HEK293T (cell line): ENCODE measurements at places on chromosomes 6 and 20.

GRCh38 chr20:40941133-40941610, 87.5 kb upstream of the TOP1 start:
- DNase-seq, result no peak

- DNase-seq, result no peak
Observed at GRCh38 chr6:116036075-116036773, 24.5 kb downstream of the FRK start.

- no peak for DNase-seq
Observed at GRCh38 chr6:47084610-47085009, 42.5 kb upstream of the ADGRF1 start.

DNA sequence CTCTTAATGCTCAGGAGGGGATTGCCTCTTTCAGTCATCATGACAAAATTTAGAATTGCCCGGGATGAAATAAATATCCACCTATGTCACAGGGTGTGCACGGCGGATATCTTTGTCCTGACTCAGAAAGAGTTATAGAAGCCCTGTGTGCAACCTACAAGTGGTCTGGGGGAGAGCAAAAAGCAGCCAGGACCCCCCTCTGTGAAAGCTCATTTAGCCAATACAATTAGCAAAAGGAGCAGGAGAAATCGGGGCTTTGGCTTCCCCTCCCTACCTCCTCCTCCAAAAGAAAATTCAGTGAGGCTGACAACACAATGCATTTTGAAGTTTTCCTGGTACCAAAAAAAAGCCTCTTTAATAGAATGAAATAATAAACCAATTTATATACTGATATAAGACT, 21.8 kb downstream of the FOXA2 start:
- DNase-seq, result no peak

DNA sequence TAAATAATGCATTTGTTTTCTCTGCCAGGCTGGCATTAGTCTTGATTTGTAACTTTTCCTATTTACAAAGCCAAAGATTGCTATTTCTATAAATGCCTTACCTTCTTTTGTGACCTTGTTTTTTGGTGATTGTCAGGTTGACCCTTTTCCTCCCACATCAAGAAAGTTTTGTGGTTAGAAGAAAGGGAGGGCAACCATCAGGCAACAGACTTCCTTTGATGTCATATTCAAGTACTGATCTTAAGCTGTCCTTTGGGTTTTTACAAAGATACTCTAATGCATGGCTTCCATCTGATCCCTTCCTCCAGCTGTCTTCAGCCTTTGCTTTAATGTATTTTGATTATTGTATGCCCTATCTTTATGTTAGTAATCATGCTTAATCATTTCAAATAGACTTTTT, 23.9 kb downstream of the RNF217 start:
- DNase-seq, result no peak

- DNase-seq, result no peak
Observed at GRCh38 chr6:136812174-136812573, 10.2 kb upstream of the PEX7 start.

DNA sequence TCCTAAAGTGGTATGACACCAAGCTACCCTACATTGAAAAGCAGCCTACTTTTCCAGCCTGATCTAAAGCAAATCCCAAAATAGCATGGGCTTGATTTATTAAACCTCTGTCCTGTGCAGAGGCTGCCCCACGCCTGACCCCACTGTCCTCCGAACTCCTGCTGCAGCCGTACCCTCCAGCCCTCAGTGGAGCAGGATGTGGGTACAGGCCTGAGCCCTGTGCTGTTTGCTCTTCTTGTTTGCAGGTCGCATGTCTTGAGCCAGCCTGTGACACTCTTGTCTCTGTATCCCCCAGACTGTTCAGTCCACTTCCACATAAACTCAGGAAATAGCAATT, 61.2 kb downstream of the RPP40 start:
- DNase-seq, result no peak

DNA sequence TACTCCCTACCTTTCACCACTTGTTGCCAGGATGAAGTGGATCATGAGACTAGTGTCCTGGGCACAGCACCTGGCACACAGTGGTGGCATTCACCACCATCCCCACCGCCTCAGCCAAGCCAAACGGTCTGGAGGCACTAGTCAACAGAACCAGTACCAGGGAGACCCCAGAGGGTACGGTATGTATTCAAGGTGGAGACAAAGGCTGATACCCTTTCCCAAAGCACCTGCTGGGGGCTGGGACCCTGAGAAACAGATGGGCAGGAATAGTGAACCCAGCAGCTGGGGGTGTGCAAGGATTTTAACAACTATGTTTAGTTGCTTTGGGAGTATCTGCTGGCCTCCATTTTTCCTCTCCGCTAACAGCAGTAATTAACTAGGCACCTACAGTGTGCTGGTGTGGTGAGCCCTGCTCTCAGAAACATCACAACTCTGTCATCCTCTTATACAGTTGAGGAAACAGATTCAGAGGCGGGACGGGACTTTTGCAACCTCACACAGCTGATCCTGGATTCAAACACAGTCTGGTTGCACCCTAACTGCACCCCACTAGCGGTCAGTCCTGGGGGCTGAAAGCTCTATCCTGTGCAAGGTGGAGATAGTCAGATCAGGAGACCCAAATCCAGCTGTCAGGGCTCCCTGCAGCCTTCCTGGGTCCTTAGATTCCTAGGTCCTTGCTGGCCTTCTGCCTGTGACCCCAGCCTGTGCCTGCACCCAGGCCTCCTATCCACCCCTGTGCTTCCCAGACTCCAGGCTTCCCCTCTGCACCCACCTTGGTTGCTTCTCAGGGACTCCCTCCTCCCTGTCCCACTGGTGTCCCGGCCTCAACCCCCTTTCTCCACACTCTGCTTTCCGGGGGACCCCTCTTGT, 1.2 kb downstream of the SNTA1 start:
- DNase-seq, result no peak

DNA sequence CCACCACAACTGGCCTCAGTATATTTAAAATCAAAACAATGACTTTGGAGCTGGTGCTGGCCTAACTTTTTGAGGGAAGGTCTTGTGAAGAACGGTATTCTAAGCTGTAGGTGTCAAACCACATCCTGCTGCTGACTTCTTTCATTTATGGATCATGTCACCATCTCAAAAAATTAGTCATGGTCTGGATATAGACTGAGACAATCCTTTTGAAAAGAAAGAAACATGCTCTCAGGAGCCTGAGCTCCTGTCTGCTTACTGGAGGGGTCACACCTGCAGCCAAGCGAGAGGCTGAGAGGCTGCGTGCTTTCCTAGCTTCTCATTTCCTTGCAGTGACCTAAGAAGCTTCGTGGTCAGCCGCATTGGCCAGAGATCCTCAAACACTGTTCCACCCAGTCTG, 55.2 kb downstream of the TIAM2 start:
- DNase-seq, result no peak

- DNase-seq, result peak; percentile 58
Observed at GRCh38 chr6:154548130-154548830, 37.8 kb upstream of the CNKSR3 start.

DNA sequence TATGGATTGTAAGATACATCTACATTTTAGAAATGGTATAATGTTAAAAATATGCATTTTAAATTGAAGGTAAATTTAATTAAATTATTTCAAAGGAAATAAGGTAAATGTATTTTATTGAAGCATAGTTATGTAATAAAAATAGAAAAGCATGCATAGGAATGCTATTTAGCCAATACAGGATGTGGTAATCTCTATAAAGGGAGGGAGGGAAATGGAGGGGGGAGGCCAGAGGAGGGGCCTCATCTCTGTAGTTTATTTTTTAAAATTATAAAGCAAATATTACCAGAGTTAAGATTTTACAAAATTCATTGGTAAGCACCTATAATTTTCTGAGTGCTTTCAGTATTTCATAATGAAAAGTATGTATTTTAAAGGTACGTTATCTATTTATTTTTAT, 27.2 kb downstream of the SLC16A10 start:
- DNase-seq, result no peak

DNA sequence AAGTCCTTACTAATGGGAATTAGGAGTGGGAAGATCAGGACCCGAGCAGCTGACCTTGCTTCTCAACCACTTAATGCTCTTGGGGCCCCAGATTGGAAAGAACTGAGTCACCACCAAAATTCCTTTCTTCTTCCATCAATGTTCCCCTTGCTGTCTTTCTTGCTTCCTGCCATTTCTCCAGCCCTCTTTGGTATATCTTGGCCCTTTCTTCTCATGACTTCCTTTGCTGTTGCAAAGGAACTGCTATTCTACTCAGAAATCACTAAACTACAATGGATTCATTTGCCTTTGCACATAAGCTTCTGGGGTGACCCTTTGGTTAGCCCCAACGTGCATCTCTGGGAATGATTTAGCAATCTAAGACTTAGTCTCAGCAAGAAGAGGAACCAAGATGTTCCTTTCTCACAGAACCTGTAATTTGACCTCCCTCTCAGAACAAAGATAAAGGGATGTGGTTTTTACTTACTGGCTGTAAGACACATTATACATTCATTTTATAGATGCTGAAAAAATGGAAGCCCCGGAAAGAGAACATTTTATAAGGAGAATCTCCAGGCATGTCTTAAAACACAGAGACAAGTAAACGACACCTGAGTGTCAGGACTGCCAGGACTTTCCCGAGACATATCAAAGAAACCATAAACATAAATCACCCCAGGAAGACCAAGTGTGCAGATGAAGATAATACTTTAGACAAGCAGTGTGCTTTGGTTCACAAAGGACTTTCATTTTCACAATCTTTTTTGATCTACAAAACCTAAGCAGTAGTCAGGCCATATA, 99.0 kb upstream of the TNFAIP3 start:
- DNase-seq, result no peak

DNA sequence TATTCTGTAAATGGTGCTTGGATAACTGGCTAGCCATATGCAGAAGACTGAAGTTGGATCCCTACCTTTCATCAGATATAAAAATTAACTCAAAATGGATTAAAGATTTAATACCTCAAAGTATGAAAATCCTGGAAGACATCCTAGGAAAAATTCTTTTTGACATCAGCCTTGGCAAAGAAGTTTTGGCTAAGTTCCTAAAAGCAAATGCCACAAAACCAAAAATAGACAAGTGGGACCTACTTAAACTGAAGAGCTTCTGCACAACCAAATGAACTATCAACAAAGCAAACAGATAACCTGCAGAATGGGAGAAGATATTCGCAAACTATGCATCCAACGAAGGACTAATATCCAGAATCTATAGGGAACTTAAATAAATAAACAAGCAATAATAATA, 60.3 kb upstream of the RIPPLY2 start:
- DNase-seq, result no peak

GRCh38 chr6:7912736-7913517, 2.3 kb upstream of the TXNDC5 start:
- no peak for DNase-seq

DNA sequence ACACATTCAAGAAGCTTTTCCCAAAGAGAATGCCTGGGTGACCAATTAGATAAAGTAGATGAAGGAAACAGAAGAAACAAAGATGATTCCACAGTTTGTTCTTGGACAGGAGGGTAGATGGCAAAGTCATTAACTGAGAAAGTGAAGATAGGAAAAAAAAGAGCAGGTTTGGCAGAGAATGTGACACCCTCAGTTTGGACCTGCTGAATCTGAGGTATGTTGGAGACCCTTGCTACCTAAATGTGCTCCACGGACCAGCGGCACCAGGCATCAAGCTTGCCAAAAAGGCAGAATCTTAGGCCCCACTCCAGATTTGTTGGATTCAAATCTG, 49.7 kb downstream of the ARHGAP18 start:
- DNase-seq, result no peak

DNA sequence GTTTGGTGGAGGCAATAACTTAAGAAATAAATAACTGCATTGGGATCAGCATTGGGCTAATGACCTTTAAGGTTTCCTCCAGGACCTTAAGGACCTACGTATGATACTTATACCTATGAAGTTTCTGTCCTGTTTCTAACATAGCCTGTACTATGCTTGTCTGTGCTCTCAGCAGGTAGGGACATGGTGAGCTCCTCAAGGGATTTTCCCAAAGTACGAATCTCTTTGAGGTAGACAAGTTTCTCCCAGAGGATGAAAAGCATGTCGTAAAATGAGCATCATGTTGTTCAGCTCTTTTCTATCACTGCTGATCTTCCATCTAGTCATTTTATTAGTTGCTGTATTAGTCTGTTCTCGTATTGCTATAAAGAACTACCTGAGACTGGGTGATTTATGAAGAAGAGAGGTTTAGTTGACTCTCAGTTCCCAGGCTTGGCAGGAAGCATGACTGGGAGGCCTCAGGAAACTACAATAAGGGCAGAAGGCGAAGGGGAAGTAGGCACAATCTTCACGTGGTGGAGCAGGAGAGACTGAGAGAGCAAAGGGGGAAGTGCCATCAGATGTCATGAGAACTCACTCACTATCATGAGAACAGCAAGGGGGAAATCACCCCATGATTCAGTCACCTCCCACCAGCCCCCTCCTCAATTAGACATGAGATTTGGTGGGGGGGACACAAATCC, 77.8 kb upstream of the TGM3 start:
- no peak for DNase-seq

DNA sequence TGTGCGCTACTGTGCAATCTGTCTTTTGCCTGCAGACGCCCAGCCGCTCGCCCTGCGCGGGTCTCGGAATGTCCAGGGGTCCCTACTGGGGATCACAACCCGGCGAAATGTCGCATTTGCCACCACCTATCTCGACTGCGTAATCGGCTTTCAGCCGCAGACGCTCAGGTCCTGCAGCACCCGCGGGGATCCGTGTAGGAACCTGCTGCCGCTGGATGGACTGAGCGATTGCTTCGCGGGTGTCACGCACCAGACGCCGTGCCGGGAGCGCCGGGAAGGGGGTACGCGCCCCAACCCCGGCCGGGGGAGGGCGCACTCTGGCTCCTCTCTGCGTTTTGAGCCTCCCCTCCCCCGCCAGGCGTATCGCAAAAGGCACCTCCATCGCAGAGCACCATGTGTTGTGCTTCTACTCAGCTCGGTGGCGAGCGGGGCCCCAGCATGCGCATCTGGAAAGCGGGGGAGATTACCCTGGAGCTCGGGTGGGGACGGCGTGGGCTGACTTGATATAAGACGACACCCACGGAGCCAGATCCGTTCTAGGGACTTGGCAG, 747 bp upstream of the PTPRA start:
- DNase-seq, result peak; percentile 32

GRCh38 chr6:67971812-67972211, 663.3 kb upstream of the ADGRB3 start:
- DNase-seq, result no peak

- no peak for DNase-seq
Observed at GRCh38 chr20:47173596-47174216, 182.8 kb downstream of the ZMYND8 start.

DNA sequence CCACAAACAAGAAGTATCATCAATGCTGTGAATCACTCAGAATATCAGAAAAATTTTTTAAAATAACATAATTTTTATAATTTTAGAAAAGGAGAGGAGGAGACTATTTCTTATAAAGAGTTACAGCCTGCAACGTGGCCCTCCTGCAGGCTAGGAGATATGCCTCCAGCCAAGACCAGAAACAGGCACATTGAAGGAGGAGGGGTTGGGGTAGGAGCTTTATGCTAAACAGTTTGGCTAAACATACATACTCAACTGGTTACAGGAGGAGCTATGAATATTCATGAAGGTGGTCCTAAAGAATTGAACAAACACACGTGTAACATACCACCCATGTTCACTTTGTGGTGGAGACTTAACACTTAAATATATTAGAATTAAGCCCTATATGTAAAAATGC, 14.2 kb upstream of the LCA5 start:
- no peak for DNase-seq

GRCh38 chr6:13355999-13356785, 27.9 kb upstream of the TBC1D7 start:
- DNase-seq, result no peak
